ENCODE measurements at places on chromosomes 11 and 22.

DNA sequence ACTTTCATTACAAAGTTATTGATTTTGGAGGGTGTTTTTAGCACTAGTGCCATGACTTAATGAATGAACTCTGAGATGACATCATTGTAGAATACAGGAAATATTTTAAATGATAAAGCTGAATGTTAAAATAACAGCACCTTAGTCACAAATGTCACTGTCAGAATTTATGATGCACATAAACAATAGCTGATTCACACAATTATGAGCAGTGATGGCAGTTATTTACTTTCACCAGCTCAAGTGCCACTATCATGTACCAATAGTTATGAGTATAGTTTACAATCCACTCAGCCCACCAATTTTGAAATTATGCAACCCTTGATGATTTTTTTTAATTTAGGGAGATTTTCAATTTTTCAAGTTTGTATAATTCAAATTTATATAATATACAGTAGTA lies 23.0 kb downstream of the SERPING1 start:
- DNase-seq, result no peak

DNA sequence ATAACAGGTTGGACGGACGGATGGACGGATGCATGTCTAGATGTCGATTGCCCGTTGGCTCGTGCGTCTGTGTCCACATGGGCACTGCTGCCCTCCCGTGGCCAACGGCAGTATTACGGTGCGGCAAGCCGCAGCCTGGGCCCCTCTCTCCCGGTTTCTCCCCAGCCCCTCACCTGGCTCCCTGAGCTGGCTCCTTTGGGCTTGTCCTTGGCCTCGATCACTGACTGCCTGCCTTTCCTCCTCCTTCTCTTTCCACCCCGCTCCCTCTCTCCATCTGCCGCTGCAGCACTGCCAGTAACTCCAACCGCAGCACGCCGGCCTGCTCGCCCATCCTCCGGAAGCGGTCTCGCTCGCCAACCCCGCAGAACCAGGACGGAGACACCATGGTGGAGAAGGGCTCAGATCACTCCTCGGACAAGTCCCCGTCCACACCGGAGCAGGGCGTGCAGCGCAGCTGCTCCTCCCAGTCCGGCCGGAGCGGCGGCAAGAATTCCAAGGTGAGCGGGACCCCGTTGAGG lies 77.3 kb downstream of the SCN3B start:
- DNase-seq, result no peak

DNA sequence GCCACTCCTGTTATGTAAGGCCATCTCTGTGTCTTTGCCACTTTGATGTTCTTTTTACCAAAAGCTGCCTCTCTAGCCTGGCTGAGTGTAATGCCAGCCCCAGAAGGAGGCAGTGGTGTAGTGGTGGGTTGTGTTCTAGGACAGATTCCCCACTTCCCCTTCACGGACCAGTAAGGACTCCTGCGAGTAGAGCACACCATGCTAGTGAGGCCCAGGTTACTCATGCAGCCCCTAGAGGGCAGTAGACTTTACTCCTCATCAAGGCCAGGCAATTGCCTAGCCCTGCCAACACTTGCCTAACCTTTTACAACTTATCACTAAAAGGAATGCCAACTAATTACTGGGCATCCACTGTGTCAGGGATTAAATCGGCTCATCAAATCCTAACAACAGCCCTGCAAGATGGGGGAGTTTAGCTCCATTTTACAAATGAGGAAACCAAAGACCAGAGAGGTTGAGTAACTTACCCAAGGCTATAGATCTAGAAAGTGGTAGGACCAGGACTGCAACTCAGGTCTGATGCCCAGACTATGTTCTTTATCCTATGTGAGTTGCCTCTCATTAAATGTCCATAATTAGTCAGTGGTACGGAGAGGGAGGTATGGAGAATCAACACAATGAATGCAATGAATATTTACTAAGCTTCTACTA lies 75.3 kb downstream of the APIP start:
- DNase-seq, result no peak

GRCh38 chr22:45757068-45757467 lies 85.4 kb downstream of the ATXN10 start:
- peak; percentile 73 for DNase-seq

GRCh38 chr11:12668166-12668565 lies 6.1 kb upstream of the TEAD1 start:
- DNase-seq, result no peak

DNA sequence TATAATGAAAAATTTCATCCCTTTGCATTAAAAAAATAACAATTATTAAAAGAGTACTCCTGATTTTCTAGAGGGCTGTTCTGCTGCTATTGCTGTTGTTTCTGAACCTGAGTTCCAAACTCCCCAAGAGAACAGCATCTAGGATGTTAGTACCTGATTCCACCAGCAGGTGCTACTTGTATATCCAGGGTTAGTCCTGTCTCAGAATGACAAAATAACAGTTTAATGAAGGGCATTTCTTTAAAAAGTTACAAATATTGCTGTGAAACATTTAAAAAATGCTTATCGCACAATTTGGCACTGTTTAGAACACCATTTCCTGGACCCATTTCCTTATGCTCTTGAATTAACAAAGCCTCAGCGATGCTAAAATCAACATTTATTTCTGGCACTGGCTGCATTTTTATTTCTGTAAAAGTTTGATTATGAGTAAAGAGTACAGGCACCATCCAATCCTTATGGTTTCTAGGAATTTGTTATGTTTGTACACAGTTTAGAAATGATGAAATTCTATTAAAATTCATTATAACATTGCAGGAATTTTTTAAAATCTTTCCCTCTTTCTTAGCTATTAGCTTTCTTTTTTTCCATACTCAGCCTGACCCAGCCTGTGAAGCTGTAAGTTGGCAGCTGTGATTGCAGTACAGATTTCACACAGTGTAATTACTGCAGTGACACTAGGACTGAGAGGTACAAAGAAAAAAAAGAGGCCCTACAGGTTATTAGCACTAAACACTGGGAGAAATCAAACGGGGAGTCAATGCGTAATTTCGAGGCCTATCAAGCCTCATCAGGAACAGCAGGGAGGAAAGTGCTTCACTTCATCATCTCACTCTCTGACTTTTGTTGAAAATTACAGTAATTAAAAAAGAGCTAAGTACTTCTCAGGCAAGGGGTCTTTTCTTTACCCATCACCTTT lies 208.8 kb downstream of the DCDC1 start:
- no peak for DNase-seq

GRCh38 chr11:119483881-119484371 lies 61.0 kb upstream of the THY1 start:
- no peak for DNase-seq

DNA sequence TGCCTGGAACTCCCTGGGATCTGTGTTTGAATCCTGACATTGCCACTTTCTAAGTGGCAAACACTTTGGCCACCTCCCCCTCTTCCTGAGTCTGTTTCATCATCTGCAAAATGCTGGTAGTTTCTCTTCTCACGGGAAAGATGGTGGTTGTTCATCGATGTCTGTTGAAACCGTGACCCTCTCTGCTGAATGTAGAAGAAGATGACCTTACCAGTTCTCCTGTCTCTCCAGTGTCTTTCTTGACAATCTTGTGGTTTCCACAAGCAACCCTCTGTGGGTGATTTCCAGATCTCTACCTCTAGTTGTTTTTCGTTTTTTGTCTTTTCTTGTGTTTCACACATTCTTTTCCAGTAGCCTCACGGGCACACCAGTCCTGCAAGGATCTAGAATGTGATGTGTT lies 27.5 kb downstream of the ZBTB16 start:
- no peak for DNase-seq

DNA sequence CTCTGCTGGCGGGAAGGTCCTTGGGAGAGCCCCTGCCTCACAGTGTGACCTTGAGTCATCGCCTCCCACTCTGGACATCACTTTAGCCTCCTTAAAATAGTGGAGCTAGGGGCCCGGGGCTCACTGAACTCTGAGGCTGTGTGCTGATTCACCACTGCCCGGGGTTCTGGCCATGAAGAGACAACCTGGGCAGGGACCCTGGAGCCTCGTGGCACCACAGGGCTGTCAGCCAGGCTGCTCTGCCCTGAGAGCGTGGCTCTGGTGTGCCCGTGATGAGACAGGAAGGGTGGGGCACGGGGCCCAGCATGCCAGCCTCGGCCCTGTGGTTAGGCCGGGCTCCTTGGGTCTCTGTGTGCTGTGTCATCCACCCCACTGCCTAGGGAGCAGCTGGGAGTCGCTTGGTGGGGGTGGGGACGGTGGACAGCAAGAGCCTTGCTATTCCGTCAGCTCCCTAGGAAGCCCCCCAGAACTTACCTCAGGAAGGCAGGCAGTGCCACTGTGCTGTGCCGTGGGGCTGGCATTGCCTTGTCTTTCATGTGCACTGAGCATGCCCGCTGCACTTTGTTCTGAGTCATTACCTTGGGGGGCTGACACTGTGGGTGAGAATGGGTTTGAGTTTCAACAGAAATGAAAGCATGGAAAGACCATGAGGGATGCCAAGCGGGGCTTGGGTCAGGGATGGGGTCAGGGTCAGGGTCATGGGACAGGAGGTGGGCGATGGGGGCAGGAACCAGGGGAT lies 31.7 kb downstream of the TPCN2 start:
- no peak for DNase-seq

- no peak for DNase-seq
Observed at GRCh38 chr11:33936725-33937604, 45.1 kb upstream of the LMO2 start.

- DNase-seq, result no peak
Observed at GRCh38 chr11:126411971-126412381, 56.5 kb downstream of the ST3GAL4 start.

GRCh38 chr11:67482827-67483798 lies at the start of gene AIP:
Gene AIP (plus strand): TSS chr11:67483026. CDS start chr11:67483159, 133 bp downstream.
- DNase-seq, result peak; percentile 97

- no peak for DNase-seq
Observed at GRCh38 chr11:121226415-121227263, 65.9 kb upstream of the SC5D start.

DNA sequence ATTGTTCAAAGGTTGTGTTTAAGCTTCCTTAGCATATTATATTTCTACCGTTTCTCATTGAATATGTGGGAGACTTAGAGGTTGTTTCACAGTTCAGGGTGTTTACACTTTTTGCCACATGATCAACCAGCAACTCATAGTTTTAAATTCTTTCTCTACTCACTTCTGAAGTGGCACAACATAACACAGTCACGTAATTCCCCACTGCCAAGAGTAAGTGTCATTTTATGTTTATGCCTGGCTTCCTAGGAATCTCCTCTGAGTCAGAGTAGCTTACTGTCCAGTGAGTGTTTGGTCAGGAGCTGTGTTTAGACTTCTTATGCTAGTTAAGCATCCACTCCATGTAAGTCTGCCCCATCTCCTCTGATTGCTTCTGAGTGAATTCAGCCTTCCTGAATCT lies 520.8 kb upstream of the KIRREL3 start:
- no peak for DNase-seq

- no peak for DNase-seq
Observed at GRCh38 chr11:33530815-33531214, 169.8 kb downstream of the C11orf91 start.

GRCh38 chr11:13019313-13019712 lies 10.2 kb downstream of the RASSF10 start:
- no peak for DNase-seq

- DNase-seq, result no peak
Observed at GRCh38 chr11:76459299-76459698, 14.5 kb downstream of the EMSY start.

DNA sequence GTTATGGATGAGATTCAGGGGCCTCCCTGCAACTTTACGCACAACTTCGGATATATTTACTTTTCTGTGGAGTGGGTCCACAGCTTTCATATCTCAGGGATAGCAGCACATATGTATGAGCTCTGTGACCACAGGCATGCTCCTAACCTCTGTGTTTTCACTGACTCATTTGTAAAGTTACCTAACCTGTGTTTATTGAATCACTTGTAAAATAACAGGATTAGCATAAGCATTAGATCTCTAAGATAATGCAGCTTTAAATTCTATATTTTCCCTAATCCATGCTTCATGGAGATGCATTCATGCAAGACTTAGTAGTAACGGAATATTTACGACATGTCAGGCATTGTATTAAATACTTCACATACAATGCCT lies 47.9 kb upstream of the DDI1 start:
- DNase-seq, result no peak

- DNase-seq, result no peak
Observed at GRCh38 chr11:115598257-115598901, 94.2 kb upstream of the CADM1 start.

GRCh38 chr11:105589346-105589745 lies 20.5 kb upstream of the GRIA4 start:
- no peak for DNase-seq

GRCh38 chr11:122229078-122229477 lies 113.1 kb upstream of the BLID start:
- no peak for DNase-seq

- DNase-seq, result no peak
Observed at GRCh38 chr11:75760243-75760642, 8.3 kb upstream of the DGAT2 start.

GRCh38 chr22:49760630-49761571 lies 66.8 kb downstream of the BRD1 start:
- DNase-seq, result no peak

DNA sequence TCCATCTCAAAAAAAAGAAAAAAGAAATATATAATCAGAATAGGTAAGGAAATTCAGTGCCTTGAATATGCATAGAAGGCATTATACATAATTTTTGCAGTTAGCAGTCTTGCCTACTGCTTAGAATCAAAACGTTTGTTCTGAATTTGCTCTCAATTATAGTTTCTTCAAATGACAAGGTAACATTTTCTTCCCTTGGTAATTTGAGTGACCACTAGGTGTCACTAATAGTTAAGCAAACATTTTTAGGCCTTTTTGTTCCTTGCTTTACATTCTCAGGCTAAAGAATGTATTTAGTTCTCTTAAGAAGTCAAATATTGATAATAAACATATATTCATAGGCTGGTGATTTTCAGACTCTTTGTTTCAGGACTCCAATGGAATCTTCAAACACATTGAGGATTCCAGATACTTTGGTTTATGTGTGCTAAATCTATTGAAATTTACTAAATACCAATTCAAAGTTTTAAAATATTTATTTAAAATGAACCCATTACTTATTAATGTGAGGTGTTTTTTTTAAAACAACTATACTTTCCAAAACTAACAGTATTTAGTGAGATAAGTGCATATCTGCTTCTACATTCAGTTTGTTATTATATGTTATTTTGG lies 55.0 kb upstream of the DEPDC7 start:
- peak; percentile 33 for DNase-seq

DNA sequence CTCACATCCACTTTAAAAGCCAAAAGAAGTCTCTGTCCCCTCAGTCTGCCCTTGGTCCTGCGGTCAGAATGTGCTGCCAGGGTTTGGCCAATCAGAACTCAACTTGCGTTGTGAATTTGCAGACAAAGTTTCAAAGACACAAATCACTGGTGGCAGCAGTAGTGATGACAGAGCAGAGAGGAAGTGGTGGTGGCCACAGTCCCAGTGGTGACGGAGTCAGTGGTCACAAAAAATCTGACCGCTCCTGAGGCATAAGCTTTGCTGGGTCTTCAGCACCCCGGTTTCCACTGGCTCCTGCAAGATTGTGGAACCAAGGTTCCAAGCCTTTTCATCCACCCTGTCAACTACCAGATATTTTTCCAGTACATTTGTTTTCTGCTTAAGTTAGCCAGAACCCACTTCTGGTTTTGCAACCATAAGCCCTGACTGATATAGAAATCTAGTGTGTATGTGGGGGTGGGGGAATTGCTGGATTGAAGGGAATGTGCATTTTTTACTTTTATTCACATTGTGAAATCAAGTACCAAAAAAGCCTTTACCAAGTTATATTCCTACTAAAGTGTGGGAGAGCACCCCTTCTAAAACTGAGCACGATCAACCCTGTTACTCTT lies 112.3 kb downstream of the TMPRSS5 start:
- DNase-seq, result no peak
